ENCODE measurements at places on chromosomes 13 and 19.

DNA sequence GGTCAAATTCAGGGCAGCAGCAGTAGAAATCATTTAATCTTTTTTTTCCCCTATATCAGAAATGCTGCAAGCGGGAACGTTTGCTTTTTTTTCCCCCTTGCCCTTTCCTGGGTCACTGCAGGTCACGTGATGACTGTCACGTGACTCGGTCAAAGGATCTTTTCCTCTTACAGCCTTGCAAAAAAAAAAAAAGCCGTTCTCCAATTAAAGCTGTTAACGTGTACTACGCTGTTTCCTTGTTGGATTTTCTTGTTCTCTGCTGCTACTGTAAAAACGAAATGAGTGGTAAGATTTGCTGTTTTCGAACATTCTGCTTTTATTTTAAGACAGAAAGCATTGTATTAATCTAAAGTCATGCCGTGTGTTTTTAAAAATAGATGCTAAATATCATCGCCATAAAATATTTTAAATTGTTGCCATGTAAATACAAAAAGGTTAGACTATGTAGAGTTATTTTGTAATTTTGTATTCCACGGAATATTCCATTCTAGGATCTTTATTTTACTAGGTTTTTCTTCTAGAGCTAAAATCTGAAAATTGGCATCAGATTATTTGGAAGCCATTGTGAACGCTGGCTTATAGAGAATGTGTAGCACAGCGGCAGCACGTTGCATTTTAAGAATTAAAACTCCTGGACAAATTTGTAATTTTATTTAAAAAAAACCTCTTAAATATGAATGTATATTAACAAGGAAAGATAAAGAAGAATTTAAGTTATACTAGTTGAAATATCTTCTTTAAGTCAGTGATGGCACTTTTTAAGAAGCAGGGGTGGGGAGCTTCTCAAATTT lies 109.8 kb upstream of the MLNR start:
- DNase-seq, result peak; percentile 56

DNA sequence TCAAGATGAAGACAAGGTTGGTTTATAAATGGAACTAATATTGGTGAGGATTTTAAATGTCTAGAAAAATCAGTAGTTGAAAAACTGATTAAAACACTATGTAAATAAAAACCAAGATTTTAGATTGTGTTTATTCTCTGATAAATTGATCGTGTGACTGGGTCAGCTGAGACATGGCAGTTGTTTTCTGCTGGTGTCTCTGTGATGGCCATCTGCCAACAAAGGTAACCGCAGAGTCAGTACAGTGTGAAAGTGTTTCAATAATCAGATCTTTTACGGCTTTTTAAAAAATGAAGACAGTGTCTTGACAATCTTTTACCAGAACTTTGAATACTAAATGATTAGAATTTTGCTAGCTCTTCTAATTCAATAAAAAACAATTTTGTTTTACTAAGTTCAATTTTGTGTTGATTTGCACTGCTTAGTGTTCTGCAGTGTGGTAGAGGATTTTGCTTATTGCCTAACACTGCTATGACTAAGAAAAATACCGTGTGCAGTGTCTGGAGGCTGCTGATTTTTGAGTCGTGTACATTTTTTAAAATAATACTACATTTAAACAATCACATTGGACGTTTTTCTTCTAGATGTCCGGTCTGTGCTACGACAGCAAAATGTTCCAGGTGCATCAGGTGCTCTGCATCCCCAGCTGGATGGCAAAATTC lies 32.7 kb upstream of the GPR183 start:
- DNase-seq, result no peak

- no peak for DNase-seq
Measured at GRCh38 chr13:107111248-107111647, 543.3 kb upstream of the ARGLU1 start.

DNA sequence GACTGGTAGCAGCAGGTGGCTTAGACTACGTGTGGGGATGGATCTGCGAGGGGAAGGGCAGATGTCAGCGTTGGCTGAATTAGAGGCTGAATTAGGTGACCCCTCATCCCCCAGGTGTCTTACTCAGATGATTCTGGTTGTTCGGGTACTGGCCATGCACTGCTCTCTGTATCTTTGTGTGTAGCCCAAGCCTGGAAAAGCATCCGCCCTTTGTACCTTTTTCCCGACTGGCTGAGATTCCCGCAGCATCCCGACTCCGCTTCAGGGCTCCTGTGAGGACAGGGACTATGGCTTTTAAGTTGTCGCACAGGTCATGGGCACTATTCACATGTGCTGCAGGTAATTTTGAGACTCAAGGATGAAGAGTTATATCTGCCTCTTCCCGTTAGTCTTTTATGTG lies 7.2 kb downstream of the TFDP1 start:
- no peak for DNase-seq

- DNase-seq, result no peak
Measured at GRCh38 chr13:102651392-102651791, 43.5 kb downstream of the METTL21C start.

- no peak for DNase-seq
Measured at GRCh38 chr19:45899919-45900589, 2.4 kb downstream of the MYPOP start.

GRCh38 chr13:46846726-46847125 lies 49.8 kb upstream of the ESD start:
- no peak for DNase-seq

GRCh38 chr19:27759896-27760295 lies 1453.1 kb downstream of the UQCRFS1 start:
- DNase-seq, result no peak

DNA sequence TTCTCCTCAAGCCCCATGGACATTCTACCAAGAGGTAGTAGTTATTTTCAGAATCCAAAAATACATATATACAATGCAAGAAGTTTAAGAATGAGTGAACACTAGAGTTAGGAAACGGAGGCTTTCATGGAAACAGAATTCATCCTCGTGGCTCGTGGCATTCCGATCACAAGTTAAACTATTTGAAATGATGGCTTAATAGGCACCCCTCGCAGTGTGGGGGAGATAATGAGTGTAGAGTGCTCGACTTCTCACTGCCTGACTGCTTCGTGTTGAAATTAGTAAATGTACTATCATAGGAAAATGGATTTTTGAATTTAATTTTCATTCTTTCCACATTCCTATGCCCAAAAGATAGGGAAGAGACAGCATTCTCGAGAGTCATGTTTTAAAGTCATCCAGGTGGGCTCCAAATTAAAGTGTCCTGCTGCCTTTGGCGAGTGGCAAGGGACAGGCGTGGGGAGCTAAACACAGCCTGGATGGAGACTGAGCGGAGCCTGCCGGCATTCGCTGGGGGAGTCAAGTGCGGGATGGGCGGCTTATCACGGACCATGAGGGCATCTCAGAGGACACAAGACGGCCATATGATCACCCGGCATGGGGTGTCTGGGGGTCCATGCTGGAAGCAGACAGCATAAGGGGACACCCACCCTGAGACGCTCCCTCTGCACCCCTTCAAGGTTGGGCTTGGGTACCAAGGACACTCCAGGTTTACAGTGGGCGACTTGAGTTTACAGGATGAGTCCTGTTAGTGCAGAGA lies 165.2 kb downstream of the TEX29 start:
- DNase-seq, result no peak

DNA sequence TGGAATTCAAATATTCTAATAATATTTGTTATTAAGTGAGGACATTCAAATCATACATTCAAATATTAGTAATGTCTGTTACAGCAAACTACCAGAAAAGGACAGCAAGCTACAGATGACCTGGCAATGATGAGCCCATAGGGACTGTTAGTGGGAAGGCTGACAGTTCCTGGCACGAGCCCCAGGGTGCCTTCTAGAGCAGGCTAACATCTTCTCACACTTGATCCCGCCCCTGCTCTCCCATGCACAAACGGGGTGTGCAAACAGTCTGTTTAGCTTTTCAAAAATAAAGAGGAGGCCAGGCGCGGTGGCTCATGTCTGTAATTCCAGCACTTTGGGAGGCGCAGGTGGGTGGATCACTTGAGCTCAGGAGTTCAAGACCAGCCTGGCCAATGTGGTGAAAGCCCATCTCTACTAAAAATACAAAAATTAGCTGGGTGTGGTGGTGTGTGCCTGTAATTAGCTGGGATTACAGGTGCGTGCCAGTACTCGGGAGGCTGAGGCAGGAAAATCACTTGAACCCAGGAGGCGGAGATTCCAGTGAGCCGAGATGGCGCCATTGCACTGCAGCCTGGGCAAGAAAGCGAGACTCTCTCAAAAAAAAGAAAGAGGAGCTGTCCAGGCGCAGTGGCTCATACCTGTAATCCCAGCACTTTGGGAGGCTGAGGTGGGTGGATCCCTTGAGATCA lies 9.6 kb upstream of the GARRE1 start:
- no peak for DNase-seq

DNA sequence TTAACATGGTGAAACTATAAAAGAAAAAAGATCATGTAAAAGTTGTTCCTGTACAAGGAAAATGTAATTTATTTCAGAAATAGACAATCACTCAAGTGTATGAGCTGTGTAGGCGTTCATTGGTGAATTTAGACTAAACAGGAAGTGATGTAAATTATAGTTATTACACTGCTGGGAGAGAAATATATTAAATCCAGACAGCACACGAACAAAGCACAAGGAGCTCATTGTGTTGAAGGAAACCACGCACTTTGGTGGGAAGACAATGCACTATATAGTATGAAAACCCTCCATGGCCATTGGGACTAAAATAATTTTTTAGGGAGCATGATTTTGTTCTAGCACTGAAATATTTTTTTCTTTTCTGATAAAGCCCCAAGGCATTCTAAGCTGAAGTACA lies 450.5 kb downstream of the KLF12 start:
- DNase-seq, result no peak

GRCh38 chr13:73367886-73368285 lies 309.1 kb downstream of the KLF5 start:
- DNase-seq, result no peak

- DNase-seq, result no peak
Measured at GRCh38 chr19:24140591-24140990, 53.6 kb downstream of the ZNF254 start.

GRCh38 chr19:17985037-17985818 lies 18.3 kb downstream of the KCNN1 start:
- DNase-seq, result no peak

- no peak for DNase-seq
Measured at GRCh38 chr19:32196690-32197420, 148.6 kb upstream of the ZNF507 start.

- DNase-seq, result no peak
Measured at GRCh38 chr13:32472194-32472621, 44.3 kb upstream of the N4BP2L1 start.

DNA sequence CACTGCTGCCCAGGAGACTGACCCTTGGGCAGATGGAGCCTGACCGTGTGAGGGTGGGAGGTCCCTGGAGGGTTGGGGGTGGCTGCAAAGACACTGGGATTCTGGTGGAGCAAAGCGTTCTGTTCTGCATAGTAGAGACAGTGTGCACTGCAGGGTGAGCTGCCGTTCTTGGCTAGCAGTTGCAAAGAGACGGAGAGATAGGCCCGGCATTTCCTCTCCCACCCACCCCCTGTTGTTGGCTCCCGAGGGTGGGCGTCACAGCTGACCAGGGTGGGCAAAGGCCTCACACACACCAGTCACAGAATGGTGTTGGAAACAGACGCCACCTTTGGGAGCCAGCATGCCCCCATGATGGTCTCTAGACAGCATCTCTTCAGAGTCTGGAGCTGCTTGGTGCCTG lies 11.4 kb downstream of the TMEM255B start:
- DNase-seq, result no peak

- DNase-seq, result no peak
Measured at GRCh38 chr19:17090583-17090982, 15.0 kb downstream of the MYO9B start.

- no peak for DNase-seq
Measured at GRCh38 chr19:20863176-20863575, 59.9 kb upstream of the ZNF85 start.

DNA sequence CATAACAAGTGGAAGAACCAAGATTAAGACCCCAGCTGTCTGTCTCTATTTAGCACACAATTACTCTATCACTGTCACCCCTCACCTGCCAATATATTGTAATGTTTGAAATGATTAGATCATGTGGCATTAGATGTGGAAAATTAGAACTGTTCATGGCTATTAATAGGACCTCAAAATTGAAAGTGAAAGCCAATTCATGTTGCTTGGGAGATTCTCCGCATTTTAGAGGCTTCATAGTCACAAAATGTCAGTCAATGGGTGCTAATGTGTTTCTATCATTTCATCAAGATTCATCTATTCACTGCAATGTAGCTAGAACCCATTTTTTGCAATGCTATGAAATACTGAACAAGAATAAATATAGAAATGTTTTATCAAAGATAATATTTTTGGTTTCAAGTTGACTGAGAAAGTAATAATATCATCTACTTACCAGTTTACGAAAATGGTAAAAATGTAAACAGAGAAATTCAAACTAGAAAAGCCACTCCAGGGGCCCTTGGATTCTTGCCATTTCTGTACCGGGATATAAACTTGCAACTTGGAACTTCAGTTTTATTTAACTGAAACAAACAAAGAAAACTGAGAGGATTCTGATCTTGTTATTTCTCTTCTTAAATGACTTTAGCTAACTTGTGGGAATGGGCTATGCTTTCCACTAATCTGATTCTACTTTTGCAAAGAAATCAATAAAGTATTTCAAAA lies 388.6 kb downstream of the DCT start:
- no peak for DNase-seq

GRCh38 chr13:79742923-79743322 lies 262.0 kb downstream of the NDFIP2 start:
- DNase-seq, result no peak

DNA sequence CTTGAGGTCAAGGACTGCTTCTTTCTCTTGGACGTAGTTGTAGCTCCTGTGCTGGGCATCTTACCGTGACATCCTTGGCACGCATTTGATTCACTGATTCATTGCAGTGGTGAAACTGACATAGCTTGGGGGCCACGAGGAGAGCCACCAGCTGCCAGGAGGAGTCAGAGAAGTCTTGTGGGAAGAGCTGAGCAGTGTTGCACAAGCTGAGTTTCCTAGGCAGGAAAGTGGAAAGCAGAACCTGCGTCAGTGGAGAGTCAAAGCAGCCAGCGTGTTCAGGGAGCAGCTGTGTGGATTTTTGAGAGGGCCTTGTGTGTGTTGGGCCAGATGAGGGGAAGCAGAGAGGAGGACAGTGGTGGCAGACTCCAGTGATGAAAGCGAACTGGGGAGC lies 5.3 kb upstream of the GPR183 start:
- DNase-seq, result no peak

GRCh38 chr13:65472336-65472735 lies 1757.8 kb downstream of the PCDH9 start:
- no peak for DNase-seq

- no peak for DNase-seq
Measured at GRCh38 chr13:109272595-109273325, 513.6 kb downstream of the IRS2 start.

DNA sequence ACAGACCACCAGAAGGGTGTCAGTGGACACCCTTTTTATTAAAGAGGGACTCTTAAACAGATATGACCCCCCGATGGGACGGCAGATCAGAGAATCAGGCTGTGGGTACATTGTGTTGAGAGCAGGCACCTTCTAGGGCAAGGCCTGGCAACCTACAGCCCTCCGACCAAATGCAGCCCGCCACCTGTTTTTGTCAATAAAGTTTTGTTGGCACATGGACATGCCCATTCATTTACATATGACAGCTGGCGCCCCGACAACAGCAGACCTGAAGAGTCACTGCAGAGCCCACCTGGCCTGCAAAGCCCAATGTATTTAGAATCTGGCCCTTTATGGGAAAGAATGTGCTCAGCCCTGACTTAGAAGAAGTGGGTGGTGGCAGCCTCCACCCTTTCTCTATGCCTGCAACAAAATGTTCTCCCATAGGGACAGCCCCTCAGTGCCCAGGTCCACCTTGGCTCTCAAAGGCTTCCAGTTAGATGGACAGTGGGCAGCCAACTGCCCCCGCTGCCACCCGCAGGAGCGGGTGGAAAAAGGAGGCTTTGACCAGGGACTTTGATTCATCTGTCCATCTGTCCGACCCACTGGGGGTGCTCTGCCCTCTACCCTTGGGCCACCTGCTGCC lies 184.9 kb downstream of the PTPRS start:
- no peak for DNase-seq
